ENCODE measurements at places on chromosomes 5 and 9. TPM values are rescaled to one million over a fixed set of nuclear protein-coding genes. Genes with fewer than 3 reads are reported as not detected.

DNA sequence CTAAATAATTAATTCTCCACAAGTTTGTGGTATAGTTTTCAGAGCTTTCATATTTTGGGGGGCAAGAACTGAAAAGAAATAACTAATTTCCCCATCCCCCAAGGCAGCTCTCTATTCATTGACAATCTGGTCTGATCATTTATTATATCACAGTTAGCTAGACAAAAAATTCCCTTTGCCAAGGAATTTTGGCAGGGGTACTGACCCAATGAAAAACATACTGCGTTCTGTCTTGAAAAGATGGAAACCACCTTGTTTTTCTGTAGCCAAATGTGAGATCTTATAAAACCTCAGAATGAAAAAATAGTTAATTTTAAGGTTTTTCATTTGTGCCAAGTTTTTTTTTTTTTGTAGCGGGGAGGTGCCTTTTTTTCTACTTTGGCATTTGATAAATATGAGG is 1008.9 kb downstream of the EFNA5 start:
- H3K4me1 ChIP-seq, result peaks cover 14% of the 10 kb centered on the region
- DNase-seq, result no peak
- no peaks in the 10 kb centered on the region for H3K36me3 ChIP-seq
- H3K27ac ChIP-seq, result no peak overlapping the region
- H3K4me3 ChIP-seq, result no peak overlapping the region

DNA sequence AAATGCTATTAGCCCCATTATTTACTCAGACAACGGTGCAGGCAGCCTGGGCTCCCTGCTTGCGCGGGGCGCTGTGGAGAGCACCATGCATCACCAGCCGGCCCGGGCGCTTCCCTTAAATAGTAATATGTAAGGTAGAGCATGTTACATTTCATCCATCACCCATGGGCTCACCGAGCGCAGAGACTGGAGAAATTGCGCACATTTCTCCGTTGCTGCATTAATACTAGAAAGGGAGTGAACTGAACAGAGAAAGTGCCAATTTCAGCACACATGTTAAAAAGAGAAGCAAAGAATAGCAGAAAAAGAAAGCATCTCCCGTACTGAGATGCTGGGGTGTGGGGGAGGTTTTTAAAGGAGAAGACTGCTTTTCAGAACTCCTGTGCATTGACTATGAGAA is 400.3 kb downstream of the ZSWIM6 start:
- no peaks in the 10 kb centered on the region for H3K36me3 ChIP-seq
- no peak overlapping the region for H3K27ac ChIP-seq
- DNase-seq, result no peak
- H3K4me3 ChIP-seq, result no peak overlapping the region
- peaks cover 16% of the 10 kb centered on the region for H3K4me1 ChIP-seq

- no peaks in the 10 kb centered on the region for H3K27me3 ChIP-seq
- peaks cover 8% of the 10 kb centered on the region for H3K4me1 ChIP-seq
- H3K4me3 ChIP-seq, result no peak overlapping the region
- no peaks in the 10 kb centered on the region for H3K36me3 ChIP-seq
- no peak overlapping the region for H3K27ac ChIP-seq
These were observed 24.2 kb downstream of the LIFR start for GRCh38 chr5:38532165-38532669.

DNA sequence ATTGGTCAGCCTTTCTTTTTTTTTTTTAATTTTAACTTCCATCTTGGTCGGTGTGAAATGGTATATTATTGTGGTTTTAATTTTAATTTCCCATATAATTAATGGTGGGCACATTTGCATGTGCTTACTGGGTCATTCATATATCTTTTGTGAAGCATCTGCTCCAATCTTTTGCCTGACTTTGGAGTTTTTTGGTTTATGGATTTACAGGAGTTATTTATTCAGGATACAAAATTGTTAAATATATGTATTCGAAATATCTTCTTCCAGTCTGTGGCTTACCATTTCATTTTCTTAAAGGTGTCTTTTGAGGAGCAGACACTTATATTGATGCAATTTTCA is 682 bp upstream of the RIGI start:
- no peaks in the 10 kb centered on the region for H3K27me3 ChIP-seq
- peaks cover 13% of the 10 kb centered on the region for H3K4me1 ChIP-seq
- H3K4me3 ChIP-seq, result peak overlapping the region; percentile 69
- H3K27ac ChIP-seq, result peak overlapping the region; percentile 73
- no peak for DNase-seq

- H3K4me1 ChIP-seq, result peaks cover 24% of the 10 kb centered on the region
- H3K27ac ChIP-seq, result no peak overlapping the region
- H3K36me3 ChIP-seq, result no peaks in the 10 kb centered on the region
- H3K27me3 ChIP-seq, result no peaks in the 10 kb centered on the region
These were observed 124.3 kb upstream of the SLC12A2 start for GRCh38 chr5:127959152-127959764.

DNA sequence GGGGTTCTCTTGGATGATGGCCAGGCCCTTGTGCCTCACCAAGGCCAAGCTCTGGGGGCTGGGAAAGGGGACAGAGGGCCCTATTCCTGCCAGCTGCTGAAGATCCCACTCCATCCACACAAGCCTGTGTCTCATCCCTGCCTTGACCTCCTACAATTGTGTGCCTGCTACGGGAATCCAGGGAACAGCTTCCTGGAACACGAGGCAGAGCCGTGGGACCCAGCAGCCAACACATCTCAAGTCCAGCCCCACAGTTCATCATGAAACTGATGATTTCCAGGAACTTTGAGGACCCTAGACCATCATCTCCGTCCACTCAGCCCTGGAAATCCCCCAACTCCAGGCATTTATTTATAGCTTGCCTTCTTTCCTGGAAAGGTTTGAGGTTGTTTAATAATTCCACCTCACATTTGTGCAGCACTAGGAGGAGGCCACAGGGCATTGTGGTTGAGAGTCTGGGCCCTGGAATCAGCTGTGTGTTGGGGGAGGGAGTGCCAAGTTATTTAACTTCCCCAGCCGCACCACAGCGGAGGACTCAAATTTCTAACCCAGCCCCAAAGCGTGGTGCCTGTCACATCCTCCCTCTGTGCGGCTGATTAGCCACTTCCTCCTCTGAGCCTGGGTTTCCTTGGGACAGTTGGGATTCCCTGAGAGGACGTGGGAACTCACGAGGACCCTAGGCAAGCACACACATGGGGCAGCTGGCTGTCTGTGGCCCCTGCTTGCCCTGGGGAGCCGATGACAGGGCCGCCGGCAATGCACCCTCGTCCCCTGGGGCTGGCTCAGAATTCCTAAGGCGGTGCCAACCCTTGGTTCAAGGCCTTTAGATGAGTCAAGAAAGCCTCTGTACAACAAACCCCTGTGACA is 58.2 kb upstream of the GGTA1 start:
- H3K4me3 ChIP-seq, result no peak overlapping the region
- H3K4me1 ChIP-seq, result peaks cover 12% of the 10 kb centered on the region
- H3K27ac ChIP-seq, result no peak overlapping the region
- H3K36me3 ChIP-seq, result no peaks in the 10 kb centered on the region
- peak; percentile 84 for DNase-seq

DNA sequence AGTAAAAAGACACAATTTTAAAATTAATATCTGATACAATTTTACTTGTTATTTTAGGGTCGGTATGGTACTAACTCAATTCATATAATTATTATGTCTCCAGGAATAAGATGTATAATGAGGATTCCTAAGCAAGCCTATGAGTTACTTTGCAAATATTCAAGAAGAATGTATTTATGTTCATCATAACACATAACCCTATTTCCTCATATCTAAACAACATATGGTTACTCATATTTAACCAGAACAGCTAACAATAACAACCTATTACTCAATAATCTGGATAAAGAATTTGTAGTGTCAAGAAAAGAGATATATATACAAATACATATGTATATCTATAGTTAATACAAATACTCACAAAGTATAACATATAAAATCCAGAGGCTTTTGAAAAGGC is 285.9 kb downstream of the ARL15 start:
- no peak overlapping the region for H3K4me3 ChIP-seq
- H3K4me1 ChIP-seq, result peaks cover 18% of the 10 kb centered on the region
- H3K27ac ChIP-seq, result no peak overlapping the region
- DNase-seq, result no peak
- H3K36me3 ChIP-seq, result no peaks in the 10 kb centered on the region

GRCh38 chr9:16727452-16728136 is 142.9 kb downstream of the BNC2 start:
- no peaks in the 10 kb centered on the region for H3K36me3 ChIP-seq
- H3K4me3 ChIP-seq, result peak overlapping the region; percentile 48
- H3K27ac ChIP-seq, result no peak overlapping the region
- H3K4me1 ChIP-seq, result no peaks in the 10 kb centered on the region

The ACTBL2 gene
- not detected for total RNA-seq

The OR1J2 gene
- not detected for total RNA-seq

The ADAMTS19 gene
- total RNA-seq, result not detected

The PCSK5 gene
- total RNA-seq, result 0.17 TPM
